ENCODE measurements at places on chromosomes 1 and 21. TPM values are rescaled to one million over a fixed set of nuclear protein-coding genes. Genes with fewer than 3 reads are reported as not detected.

HDAC1 gene
- 58.2 TPM for total RNA-seq

FCAMR gene
- total RNA-seq: 0.08 TPM

CCDC27 gene
- not detected for total RNA-seq

PTGER3 gene
- total RNA-seq: not detected

ANXA9 gene
- total RNA-seq: 1.0 TPM

ATP6V1G3 gene
- total RNA-seq: not detected

CDC7 gene
- 6.7 TPM for total RNA-seq

USH2A gene
- not detected for total RNA-seq

CASQ2 gene
- total RNA-seq: not detected

TNN gene
- total RNA-seq: not detected

ANKRD34A gene
- total RNA-seq: 0.23 TPM

LINGO4 gene
- total RNA-seq: not detected

SOD1 gene
- total RNA-seq: 394 TPM

NEGR1 gene
- total RNA-seq: not detected

CGN gene
- total RNA-seq: 1.3 TPM

TDRD5 gene
- total RNA-seq: 0.02 TPM

TMIGD3 gene
- total RNA-seq: not detected

NBPF11 gene
- total RNA-seq: 5.1 TPM

AIM2 gene
- not detected for total RNA-seq

ASAP3 gene
- 3.1 TPM for total RNA-seq

CD1D gene
- total RNA-seq: 0.05 TPM

MROH9 gene
- total RNA-seq: not detected

YRDC gene
- 19.7 TPM for total RNA-seq

DEPDC1 gene
- total RNA-seq: 13.1 TPM

VHLL gene
- not detected for total RNA-seq

GBP7 gene
- not detected for total RNA-seq

IFI16 gene
- total RNA-seq: 4.7 TPM

FAM151A gene
- not detected for total RNA-seq

JUN gene
- 43.1 TPM for total RNA-seq

MACO1 gene
- 8.6 TPM for total RNA-seq

SLC1A7 gene
- total RNA-seq: not detected

ABCA4 gene
- total RNA-seq: 0.10 TPM

CELA3B gene
- not detected for total RNA-seq

RHOU gene
- 6.1 TPM for total RNA-seq

SLC2A5 gene
- 0.17 TPM for total RNA-seq

RAD54L gene
- 13.7 TPM for total RNA-seq

SPRR4 gene
- not detected for total RNA-seq

BMP8A gene
- 0.23 TPM for total RNA-seq

URB1 gene
- 14.3 TPM for total RNA-seq

OR2L2 gene
- not detected for total RNA-seq

S100A2 gene
- 23.4 TPM for total RNA-seq

APOBEC4 gene
- not detected for total RNA-seq
